ENCODE measurements at places on chromosomes 12 and 14.

GRCh38 chr12:22255097-22255496, 79.4 kb downstream of the ST8SIA1 start:
- DNase-seq: no peak

DNA sequence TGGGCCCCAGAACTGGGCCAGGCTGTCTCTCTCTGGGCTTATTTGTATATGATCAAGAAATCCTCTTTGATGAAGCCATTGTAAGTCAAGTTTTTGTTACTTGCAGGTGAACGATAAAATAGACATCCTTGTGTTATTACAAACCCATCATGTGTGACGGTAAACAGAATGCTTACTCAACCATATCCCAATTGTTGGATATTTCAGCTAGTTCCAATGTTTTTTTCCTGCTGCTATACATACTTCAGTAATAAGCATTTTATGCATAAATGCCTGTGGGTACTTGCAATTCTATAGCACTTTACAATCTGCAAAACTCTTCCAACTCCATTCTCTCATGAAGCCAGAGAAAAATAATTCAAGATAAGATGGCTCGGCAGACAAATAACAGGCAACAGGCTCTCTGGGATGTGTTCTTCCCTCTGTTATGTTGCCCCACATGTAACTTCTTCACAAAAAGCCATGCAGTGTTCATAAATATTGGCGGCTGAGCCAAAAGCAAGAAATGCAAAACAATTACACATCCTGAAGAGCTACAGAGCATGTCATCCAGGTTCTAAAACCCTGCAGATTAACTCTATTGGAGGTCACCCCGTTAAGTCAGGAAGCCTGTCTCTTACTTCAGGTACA, 69.5 kb downstream of the CLMN start:
- no peak for DNase-seq

DNA sequence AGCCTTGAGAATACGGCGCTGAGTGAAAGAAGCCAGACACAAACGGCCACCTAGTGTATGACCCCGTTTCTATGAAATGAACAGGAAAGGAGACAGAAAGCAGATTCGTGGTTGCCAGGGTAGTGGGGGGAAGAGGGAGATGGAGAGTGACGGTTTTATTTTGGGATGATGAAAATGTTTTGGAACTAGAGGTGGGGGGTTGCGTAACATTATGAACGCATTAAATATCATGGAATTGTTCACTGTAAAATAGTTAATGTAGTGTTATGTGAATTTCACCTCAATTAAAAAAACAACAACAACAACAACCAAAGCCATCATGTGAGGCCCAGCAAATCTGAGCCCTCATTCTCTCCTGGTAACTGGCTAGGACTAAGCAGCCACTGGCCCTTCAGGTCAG, 3.3 kb upstream of the PIWIL1 start:
- DNase-seq: no peak

DNA sequence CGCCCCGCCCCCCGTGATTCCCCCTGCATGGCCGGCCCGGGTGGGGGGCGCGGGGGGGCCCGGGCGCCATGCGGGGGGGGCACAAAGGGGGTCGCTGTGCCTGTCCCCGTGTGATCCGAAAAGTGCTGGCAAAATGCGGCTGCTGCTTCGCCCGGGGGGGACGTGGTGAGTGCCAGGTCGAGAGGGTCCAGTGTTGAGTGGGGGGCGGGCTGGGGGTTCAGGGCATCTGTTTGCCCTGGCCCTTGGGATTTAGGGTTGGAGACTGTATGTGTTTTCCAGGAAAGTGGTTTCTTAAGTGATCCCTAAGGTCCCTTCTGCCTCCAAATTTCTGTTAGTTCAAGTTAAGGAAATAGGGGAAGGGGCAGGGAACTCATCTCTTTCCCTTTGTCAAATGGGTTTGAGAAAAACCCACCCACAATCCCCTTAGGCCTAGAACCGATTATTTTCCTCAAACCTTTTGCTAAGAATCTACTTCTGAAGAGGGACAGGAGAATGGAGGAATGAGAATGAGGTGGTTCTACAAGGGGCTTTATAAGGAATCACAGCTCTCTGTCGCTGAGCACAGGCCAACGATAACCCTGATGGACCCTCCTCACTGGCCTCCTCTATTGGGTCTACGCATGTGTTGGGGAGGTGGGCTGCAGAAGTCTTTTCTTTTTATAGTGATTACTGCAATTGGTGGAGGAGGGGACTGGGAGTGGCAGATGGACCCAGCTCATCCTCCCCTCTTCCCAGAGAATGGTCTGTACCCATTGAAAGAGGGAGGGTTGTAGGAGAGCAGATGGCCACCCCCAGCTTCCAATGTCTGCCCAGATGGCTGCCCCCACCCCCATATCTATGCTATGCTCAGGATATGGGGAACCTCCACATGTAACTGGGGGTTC, 834 bp downstream of the ARHGEF25 start:
- no peak for DNase-seq

- peak; percentile 14 for DNase-seq
Measured at GRCh38 chr12:7747246-7747645, at the start of gene CLEC4C. Gene CLEC4C, minus strand, starts transcription at chr12:7747375. Its CDS starts 27 bp downstream, at chr12:7747348.

DNA sequence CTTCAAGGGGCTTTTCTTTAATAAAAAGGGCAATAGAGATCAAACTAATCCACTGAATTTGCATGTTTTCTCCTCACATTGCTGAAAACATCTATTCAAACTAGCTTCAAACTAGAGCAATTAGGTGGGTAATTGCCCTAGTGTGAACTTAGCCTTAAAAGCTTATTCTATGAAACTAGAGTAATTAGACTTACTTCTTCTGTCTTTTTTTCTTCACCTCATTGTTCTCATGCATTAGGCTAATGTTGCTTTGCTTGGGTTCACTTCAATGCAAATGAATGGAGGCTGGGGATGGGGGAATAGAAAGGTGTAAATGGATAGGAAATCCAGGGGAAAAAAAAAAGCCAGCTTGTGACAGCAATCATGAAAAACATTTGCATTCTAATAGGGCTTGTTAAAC, 414.8 kb upstream of the LMO3 start:
- no peak for DNase-seq

DNA sequence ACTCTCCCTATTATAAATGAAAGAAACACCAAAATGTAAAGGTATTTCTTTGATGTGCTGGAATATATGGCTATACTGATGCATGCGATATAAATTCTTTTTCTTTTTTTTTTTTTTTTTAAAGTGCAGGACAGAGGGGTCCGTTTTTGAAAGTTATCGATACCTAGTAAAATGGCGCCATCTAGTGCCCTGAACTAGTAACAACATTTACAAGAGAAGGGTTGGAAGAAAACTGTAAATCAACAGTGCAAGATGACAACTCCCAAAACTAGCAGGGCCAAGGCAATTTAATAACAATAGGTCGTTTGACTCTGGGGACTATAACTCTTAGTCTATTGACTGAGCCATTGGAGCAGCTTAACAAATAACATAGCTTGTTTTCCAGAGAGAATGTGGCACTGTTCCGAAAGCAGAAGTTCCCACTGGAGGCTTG, 137.7 kb downstream of the SPTSSA start:
- DNase-seq: no peak

Measured in GM12891 (cell line).